ENCODE measurements at places on chromosomes 5 and 9.

GRCh38 chr5:138962614-138963370, 87.7 kb upstream of the LRRTM2 start:
- no peak for DNase-seq

DNA sequence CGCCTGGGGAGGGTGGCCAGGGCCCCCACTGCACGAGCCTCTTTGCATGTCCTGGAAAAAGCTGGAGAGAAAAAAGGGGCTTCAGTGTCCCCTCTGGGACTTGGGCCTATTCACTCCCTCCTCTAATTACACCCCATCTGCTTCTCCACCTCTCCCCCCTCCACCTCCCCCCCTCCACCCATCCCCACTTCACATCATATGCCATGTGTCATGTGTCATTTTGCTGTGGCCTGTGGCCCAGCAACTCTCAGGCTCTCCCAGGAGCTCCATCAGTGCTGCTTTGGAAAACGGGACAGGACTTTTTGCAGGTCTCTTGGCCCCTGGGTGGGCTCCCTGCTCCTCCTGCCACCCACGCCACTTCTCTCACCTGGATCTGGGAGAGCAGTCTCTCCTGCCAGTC, 68.7 kb downstream of the NTNG2 start:
- no peak for DNase-seq

DNA sequence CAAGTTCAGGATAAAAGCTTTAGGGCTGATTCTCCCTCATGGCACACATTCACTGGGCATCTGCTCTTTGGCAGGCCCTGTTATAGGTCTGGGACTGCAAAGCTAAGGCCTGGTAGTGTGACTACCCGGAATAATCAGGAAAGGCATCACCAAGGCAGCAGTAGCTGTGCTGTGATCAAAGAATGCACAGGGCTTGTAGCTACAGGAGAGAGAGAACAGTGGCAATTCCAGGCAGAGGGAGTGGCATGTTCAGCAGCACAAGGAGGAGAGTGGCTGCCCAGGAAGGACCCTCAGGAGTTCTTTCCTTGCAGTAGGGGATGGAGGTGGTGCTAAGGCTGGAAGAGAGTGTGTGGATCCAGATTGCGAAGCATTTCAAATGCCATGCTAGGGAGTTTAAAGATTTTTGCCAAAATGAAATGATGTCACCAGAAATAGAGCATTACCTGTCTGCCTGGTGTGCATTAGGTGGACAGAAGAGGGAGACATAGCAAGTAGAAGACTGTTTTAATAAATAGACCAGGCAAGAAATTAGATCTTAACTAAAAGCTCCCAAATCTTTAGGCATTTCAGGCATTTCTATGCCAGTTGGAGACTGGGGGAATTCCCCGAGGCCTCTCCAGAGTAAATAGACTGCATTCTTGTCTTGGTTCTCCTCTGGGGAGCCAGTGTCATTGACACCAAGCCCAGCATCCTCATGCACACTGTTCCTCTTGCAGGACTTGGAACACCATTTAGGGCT, 69.1 kb downstream of the GPR21 start:
- no peak for DNase-seq

- no peak for DNase-seq
Measured at GRCh38 chr5:125411071-125411743, 664.8 kb upstream of the ZNF608 start.

GRCh38 chr5:111930905-111931461, 174.0 kb upstream of the NREP start:
- no peak for DNase-seq

DNA sequence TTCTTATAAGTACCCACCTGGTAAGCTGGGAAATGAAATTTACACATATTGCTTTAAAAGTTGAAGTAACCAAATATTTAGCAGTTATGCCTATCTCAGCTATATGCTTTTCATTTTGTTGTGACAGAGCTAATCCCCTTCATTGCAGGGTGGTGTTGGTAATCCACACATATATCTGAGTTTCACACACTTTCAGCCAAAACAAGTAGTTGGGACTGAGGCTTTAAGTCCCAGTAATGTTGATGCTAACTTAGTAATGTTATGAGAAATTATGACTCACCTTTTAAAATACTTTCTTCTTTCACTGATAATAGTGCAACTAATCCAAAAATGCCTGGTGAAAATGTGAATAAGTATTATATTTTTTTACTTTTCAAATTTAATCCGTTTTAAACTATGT, 19.2 kb upstream of the RICTOR start:
- DNase-seq, result no peak

DNA sequence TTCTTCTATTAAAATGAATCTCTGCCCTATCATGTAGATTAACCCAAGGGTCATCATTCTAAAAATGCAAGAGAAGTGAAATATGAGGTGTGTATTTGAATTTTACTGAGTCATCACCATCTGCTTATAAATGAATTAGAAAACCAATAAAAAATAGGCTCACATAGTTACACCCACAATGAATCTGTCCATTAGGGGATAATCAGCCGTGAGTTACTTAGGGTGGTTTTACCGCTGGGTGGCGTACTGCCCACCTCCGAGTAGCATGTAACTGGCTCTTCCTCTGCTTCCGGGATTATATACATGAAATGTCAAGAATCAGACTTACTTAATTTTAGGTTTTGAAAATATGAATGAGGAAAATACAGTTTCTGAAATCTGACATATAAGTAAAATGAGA, 332.9 kb upstream of the CCNG1 start:
- no peak for DNase-seq

GRCh38 chr9:130034570-130034969, 8.4 kb downstream of the FNBP1 start:
- DNase-seq, result peak; percentile 87

DNA sequence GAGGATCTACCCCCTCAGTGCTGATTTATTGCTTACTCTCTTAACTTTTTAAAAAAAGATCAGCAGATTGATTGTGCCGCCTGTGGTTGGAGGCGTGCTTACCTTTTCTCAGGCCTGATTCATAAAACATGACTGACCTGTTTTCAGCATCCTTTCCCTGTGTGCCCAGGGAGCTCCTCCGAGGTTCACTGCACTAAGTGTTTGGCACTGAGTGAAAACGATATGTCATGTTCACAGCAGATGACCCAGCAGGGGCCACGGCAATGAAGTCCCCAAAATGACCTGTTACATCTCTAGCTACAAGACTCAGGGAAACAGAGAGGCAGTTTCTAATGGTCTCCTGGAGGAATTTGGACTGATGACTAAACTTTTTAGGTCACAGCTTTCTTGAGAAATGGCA, 69.9 kb downstream of the INSYN2B start:
- DNase-seq, result no peak

DNA sequence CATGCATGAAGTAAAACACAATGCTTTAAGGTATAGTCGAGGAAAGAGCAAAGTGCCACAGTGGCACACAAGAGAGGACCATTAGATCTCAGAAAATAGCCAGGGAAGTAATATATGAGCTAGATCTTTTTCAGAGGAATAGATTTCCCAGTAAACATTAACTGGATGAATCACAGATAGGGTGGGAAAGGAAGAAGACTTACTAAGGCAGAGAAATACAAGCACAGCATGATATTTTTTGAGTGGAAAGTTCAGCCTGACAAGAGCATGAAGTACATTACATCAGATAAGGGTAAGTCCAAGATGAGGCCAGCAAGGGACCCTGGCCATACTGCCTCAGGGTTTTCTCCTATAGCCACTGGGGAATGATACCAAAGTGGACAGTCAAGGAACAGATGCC, 804.6 kb upstream of the DMAC1 start:
- no peak for DNase-seq

DNA sequence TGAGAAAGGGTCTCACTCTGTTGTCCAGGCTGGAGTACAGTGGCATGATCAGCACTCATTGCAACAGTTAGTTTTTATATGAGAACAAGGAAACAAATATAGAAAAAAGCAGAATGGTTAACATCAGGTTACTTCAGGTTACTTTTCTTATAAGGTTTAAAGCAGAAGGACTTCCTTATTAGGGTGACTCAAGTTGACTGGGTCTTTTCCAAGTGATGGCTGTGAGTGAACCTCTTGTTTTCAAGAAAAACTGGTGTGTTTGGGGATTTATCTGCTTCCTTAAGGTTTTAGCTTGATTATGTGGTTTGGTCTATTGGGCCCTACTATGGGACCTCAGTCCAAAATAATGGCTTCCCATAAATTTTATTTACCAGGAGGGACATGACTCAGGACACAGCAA, 99.2 kb downstream of the ARRDC3 start:
- DNase-seq, result no peak

DNA sequence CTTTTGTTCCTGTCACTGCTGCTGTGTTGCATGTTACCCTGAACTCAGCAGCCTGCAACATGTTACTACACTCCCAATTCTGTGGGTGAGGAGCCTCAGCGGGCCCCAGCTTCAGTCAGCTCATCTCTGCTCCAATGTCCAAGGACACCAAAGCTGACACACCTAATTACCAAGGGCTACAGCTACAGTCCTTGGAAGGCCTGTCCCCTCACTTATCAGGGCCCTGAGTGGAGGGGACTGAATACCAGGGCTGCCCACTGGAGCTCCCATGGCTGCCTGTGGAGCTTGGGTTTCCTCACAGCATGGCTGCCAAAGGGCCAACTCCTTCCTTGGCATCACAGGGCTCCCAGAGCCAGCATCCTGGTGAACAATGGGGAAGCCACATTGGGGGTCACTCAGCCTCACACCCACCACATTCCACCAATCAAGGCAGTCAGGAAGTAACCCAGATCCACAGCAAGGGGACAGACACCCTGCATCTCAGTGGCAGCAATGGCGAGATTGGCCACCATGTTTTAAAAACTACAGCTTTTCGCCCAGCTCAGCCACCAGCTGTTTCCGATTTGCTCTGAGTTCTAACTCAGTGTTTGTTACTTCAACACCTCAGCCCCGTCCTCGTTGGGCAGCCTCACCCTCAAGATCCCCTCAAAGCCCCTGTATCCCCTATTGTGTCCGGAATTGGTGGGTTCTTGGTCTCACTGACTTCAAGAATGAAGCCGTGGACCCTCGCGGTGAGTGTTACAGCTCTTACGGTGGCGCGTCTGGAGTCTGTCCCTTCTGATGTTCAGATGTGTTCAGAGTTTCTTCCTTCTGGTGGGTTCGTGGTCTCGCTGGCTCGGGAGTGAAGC, 18.9 kb downstream of the SEMA4D start:
- peak; percentile 88 for DNase-seq

DNA sequence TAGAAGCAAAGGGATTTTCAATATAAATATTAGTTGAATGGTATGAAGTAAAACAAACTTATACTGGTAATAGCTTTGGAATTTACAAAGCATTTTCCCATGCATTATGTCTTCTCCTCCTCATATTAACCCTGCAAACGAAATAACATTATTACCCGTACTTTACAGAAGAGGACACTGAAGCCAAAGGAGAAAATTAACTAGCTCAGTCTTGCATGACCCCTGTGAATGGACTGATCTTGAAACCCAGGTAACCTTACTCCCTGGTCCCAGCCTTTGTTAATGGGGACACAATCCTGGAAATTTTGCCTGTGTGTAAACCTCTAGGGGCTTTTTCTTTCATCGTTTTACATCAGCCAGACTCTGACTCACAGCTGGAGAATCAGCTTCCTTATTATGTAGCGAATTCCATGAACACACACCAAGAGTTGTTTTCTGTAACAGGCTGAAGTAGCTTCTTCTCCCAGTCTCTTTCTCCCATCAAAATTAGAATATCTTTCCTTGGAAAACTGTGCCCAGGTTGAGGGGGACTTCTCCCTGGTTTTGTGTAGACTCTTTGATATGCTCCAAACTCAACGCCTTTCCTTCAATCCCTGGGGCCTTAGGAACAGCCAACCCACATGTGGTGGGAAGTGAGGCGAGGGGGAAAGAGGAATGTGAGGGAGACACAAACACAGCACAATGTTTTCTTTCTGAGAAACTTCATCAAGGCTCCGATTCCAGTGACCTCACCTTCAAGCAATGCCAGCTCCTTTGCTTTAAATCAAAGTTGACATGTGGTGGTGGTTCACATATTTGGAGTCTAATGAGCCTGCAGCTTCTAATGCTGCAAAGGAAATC, 480.9 kb upstream of the PAPPA start:
- DNase-seq, result no peak

GRCh38 chr9:129783516-129784361, 19.2 kb upstream of the TOR1B start:
- peak; percentile 81 for DNase-seq

DNA sequence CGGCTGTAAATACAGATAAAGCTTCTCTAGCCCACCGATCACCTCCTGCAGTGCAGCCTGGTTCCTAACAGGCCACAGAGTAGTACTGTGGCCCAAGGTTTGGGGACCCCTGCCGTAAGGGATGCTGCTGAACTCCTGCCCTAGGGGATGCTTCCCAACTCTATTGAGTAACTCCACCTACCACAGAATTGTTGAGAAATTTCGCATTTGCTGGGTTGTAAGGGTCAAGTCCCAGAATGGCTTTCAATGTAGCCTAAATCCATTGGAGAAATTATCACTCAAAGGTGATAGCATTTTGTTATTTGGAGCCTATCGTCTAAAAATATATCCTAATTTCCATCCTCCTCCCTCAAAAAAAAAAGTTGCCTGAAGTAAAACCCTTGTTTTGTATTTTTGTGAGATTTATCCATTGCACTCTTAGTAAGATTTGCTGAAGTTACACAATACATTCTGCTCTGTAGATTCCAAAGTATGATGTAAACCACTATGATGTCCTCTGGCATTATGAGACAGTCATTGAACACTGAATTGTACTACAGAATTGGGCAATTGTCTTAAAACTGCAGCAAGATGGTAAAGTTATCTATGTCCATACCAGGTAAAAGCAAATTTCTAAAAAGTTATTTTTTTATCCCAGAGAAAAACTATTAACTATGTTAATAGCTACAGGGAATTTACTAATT, 14.0 kb downstream of the ACTBL2 start:
- no peak for DNase-seq

DNA sequence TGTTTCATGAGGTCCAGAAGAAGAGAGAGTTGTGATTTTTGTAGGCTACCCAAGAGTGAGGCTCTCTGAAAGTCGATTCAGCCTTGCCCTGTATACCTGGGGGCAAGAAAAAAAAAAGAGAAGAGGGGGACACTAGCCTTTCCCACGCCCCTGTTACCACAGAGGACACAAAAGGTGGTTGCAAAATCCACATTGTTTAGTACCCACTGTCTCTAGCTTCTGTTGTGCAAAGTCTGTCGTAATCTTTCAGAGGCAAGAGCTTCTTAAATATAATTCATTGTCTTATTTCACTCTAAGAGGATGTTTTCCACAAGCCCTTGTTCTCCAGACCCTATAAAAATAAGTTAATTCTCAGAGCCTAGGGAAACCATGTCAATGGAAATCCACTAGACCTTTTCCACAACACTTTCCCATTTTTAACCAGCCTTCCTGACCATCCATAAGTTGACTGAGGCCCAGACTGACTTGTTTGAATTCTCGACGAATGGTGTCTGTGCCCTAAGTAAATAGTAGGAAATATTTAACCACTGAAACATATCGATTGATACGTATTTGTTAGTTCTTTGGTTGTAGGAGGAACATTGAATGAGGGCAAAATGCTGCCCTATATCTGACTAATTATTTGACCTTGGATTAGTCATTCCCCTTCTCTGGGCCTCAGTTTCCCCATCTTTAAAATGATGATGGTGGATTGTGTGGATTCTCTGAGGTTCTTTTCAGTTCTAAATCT, 182.7 kb downstream of the PAPPA start:
- no peak for DNase-seq

- DNase-seq, result no peak
Measured at GRCh38 chr9:114450181-114450580, 55.1 kb downstream of the WHRN start.

- no peak for DNase-seq
Measured at GRCh38 chr5:32508806-32509805, 64.6 kb upstream of the ZFR start.

Measured in activated CD4-positive, alpha-beta T cell treated with anti-CD3 and anti-CD28 coated beads, Interleukin-10, Interleukin-2, amounts not matched to agents 100 ng/mL and 50 ng/mL, durations not matched to agents 16 hours and 8 hours (primary cell).